ENCODE measurements at places on chromosomes 7 and 10.

GRCh38 chr7:55568613-55569268 lies 3.6 kb downstream of the VOPP1 start:
- DNase-seq: no peak

DNA sequence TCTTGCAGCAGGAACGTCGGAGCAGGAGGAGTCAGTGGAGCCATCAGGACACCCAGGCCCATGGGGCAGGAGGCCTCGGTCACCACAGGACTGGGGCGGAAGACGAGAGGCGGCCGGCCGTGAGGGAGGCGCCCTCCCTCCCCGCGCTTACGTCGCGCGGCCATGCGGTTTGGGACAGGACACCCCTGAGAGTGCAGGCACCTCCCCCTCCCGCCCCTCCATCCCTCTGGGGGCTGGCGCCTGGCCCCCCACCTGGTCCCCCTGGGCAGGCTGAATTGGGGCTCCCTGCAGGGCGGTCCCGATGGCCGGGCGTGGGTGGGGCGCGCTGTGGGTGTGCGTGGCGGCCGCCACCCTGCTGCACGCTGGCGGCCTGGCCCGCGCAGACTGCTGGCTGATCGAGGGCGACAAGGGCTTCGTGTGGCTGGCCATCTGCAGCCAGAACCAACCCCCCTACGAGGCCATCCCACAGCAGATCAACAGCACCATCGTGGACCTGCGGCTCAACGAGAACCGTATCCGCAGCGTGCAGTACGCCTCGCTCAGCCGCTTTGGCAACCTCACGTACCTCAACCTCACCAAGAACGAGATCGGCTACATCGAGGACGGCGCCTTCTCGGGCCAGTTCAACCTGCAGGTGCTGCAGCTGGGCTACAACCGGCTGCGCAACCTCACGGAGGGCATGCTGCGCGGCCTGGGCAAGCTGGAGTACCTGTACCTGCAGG lies 74.4 kb downstream of the ELFN1 start:
- DNase-seq: no peak

DNA sequence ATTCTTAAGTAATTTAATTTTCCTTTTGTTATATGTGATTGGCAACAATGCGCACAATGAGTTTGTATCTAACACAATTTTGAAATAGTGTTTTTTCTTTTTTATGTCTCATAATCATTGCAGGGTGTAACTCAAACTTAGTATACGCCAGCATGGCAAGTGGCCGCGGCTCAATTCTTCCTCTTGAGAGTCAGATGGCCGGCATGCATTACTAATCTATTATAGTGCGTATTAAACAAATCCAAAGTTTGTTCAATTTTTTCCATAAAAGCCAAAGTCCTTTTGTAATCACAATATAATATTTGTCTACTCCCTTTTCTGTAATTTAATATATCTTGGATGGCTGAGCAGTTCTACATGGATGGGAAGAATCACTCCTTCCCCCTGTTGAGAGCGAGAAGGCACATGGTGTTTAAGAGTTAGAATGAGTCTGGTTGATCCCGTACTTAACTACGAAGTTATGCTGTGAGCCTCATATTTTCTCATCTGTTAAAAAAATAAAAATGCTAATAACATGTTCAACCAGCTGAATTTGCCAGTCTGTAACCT lies 12.7 kb downstream of the EPDR1 start:
- no peak for DNase-seq

GRCh38 chr10:63250032-63250431 lies 116.9 kb downstream of the NRBF2 start:
- DNase-seq: no peak

DNA sequence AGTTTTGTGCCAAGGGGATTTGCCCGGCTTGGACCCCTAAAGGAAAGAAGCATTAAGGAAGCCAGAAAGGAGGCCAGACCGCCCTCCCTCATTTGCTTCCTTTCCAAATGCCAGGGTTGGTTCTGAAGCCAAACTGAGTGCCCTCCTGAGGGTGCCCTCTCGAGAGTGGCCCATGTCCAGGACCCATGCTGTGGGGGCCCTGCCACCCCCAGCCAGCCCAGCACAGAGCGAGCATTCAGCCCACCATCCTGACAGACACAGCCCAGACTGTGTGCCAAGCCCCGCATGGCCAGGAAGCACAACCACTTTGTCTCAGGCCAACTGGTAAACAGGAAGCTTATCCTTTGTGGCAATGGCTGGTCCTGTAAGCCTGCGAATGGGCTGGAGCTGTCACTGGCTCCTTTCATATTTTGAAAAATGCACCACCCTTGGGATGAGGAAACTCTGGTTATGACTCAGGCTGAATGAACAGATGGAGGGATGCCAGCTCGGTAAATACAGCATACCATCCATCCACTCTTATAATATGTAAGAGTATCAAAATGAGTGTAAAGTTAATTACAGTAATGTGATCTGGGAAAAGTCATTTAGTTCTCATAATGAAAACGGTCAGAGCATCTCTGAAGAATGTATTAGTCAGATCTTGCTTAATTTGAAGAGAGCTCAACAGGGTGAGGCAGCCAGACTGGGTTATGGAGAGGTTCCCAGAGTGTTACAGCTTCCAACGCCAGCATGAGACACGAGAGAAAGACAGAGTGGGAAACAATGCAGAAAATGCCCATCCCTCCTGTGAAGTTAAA lies 65.0 kb downstream of the STK17A start:
- DNase-seq: no peak

GRCh38 chr7:44630792-44631457 lies 24.5 kb downstream of the OGDH start:
- no peak for DNase-seq

- DNase-seq: no peak
These were observed 42.6 kb downstream of the OTUD1 start for GRCh38 chr10:23481363-23481961.

- no peak for DNase-seq
These were observed 343.3 kb downstream of the FRMD4A start for GRCh38 chr10:13987446-13987845.

DNA sequence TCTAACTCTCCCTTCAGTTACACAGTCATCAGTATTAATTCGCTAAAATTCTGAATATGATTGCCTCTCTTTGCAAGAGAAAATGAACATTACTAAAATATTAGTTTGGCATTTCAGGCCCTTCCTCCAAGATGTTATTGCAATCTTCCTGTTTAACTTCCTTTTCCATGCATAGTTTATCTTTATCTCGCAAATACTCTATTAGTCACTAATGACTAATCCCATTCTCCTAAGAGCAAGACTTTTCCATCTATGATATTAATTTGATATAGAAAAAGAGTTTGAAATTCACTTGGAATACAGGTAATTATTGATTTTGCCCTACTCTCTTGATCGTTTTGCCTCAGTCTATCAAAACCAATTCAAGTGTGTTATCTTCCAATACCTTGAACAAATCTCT lies 41.8 kb upstream of the SEMA3A start:
- no peak for DNase-seq

- no peak for DNase-seq
These were observed 168.7 kb upstream of the BMPER start for GRCh38 chr7:33736521-33737221.

DNA sequence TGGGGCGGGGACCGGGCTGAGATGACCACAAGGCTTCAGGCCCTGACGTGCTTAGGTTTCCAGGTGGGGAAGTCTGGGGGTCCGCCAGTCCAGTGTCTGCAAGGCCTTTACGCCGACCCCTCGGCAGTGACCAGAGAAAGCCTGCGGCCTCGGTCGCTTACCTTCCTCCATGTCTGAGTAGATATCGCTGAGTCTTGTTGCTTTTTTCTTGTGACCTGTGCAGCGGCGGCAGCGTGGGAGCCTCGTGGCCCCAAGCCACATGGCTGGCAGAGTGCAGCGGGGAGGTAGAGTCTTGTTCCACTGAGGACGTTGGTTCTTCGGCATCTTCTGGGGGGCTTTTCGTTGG lies 329 bp downstream of the NOLC1 start:
- DNase-seq: peak; percentile 20

DNA sequence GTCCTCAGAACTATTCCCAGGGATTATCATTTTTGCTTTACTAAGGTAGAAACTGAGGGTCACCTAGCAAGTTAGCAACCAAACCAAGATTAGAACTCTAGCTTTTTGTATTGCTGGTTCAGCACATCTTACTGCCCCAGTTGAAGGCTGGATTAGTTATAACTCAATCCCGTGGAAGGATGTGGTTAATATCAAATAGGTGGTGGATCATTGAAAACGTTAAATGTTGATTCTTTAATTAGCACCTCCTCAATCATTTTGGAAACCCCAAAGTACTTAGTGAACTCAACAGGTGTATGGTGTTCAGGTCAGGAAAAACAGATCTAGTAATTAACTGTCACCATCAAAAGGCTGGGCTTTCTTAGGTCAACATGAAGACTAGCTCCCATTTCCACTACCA lies 152.4 kb downstream of the ARID5B start:
- no peak for DNase-seq

- DNase-seq: no peak
These were observed 1351.9 kb downstream of the REEP3 start for GRCh38 chr10:64873088-64873487.

GRCh38 chr10:43026039-43026973 lies 50.6 kb upstream of the RET start:
- DNase-seq: no peak

- DNase-seq: no peak
These were observed 3.1 kb downstream of the ZNF777 start for GRCh38 chr7:149457766-149458165.

DNA sequence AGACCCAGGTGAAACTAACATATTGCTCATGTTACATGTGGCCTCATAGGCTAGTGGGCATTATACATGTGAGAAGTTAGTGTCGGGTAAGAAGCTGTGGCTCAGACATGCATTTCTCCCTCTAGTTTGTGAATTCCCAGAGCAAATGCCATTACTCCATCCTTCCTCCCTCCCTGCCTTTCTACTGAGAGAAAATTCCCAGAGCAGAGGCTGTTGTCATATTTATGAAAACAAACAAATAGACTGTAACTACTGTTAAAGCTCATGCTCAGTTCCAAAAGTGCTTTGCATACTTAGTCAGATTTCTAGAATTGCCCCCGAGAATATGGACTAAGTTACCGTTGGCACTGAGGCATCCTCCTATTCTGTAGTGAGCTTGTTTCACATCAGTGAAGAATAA lies 29.0 kb downstream of the ZNRF2 start:
- DNase-seq: no peak

DNA sequence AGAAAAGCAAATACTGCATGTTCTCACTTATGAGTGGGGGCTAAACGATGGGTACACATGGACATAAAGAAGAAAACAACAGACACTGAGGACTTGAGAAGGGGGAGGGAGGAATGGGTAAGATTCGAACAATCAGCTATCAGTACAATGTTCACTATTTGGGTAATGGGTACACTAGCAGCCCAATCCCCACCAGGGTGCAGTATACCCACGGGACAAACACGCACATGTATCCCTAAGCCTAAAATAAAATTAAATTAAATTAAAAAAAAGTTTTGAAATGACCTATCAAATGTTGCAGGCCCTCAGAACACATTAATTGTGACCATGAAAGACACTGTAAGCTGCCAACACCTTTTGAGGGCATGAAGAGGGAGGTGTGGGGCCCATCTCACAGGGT lies 316.0 kb downstream of the WDR37 start:
- DNase-seq: no peak

DNA sequence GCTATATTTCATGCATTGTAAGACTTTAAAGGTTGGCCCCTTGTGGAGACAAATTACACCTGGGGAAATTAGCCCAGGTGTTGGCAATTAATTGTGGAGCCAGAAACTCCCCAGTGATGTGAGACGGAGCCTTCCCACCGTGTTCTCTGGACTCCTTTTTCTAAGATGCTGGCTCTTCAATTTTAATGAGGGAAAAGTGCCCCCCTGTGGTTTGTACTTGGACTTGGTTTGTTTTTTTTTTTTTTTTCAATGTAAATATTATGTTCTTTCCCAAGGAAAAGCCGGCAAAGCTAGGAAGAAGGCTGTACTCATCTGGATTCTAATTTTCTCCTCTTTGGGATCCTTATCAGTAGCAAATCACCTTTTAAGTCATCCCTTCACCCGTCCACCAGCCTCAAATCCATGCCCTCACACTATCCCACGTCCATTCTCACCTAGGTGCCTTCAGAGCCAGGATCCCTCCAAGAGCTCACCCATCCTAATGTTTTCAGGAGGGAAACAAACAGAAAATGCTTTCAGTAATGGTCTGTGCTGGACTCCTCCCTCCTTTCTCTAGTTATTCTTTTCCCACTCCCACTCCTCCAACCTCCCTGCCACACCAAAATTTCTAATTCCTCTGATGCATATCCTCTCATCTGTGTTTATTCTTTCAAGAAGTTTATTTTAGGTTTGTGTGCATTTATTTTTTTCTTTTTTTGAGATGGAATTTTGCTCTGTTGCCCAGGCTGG lies 20.4 kb upstream of the ST8SIA6 start:
- DNase-seq: no peak

- no peak for DNase-seq
These were observed 58.5 kb downstream of the LARP4B start for GRCh38 chr10:873020-873419.

- DNase-seq: no peak
These were observed 29.3 kb downstream of the DYNC2I1 start for GRCh38 chr7:158885624-158886023.

- no peak for DNase-seq
These were observed 486.4 kb downstream of the PHTF2 start for GRCh38 chr7:78284945-78285344.

- no peak for DNase-seq
These were observed 158.6 kb downstream of the NRF1 start for GRCh38 chr7:129769866-129770808.

GRCh38 chr7:26374647-26375373 lies 83.1 kb downstream of the SNX10 start:
- DNase-seq: no peak

- DNase-seq: no peak
These were observed 71.5 kb downstream of the WAPL start for GRCh38 chr10:86449926-86450558.

GRCh38 chr10:74706966-74707365 lies 119.4 kb upstream of the KAT6B start:
- no peak for DNase-seq

- DNase-seq: no peak
These were observed 21.6 kb downstream of the TES start for GRCh38 chr7:116231949-116232348.

- DNase-seq: no peak
These were observed 37.9 kb downstream of the SYPL1 start for GRCh38 chr7:106074257-106074656.

GRCh38 chr10:78502210-78502936 lies 468.7 kb downstream of the RPS24 start:
- no peak for DNase-seq

DNA sequence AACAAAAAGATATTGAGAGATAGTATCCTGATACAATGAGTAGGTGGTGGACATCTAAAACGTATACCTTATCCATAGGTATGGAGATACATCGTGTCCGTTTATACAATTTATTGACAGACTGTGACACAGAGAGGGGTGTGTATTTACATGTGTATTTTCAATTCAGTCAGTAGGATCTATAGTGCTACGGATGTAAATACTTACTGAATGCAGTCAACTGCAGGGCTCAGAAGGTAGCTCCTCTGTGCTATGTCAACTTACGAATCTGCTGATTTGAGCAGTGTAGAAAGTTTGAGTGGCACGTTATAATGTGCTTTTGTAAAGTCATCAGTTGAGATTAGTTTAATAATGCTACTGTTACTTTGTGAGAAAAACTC lies 626 bp downstream of the ZNF804B start:
- DNase-seq: no peak

GRCh38 chr10:92574548-92575261 lies 812 bp upstream of the IDE start:
- no peak for DNase-seq

GRCh38 chr7:155852426-155853301 lies 40.4 kb upstream of the SHH start:
- no peak for DNase-seq

Data from stimulated activated CD8-positive, alpha-beta memory T cell treated with anti-CD3 and anti-CD28 coated beads, Interleukin-2, amount 100 ng/mL, for 48 hours (primary cell).